T follicular helper cell (primary cell): ENCODE measurements at places on chromosomes 16 and 17.
A peak's percentile ranks its signal among the peaks of the same experiment; 100 is the strongest.

DNA sequence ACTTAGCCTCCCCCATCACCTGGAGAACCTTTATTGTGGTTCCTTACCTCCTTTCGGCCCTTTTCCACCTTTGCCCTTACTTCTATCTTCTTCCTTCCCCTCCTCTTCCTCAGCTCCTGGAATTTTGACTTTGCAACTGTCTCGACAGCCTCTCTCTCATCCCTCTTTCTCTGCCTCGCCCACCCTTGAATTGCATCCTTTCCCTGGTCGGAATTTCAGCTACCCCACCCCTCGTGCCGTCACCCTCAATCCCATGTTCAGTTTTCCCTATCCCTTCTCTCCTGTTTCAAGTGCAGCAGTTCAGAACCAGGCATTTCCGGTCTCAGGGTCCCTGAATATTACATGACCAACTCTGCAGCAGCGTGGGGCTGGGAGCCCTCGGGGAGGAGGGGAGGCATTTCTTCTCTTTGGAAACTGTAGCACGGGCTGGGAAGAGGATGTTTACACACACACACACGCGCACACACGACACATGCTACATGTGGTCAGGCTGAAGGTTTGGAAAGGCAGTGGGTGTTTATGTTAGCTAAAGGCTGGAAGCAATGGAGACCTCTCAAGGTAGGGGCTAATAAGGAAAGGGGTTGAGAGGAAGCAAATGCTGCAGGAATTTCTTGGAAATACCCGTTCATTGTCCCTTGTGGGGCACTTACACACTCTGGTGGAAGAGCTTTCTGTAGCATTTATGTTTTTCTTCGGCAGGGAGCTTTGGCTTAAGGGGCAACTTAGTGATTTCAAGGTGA lies 971 bp downstream of the MINK1 start:
- no peak for DNase-seq

DNA sequence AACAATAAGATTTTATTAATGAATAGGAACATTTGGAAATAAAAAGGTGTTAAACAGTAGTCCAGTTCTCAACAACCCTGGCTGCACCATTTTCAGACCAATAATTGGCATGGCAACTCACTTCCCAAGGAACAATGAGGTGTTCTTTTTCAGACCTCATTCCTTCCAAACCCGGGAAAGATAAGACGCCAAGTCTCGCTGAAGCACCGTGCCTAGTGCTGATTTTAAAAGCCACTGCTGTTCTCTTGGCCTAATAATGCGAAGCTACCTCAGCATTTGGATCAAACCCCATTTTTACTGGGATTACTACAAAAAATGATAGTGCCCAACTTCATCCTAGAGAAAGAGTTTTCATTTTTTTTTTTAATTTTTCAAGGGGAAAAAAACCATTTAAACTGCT lies 75.2 kb upstream of the NOL11 start:
- DNase-seq, result no peak

- no peak for DNase-seq
These were observed 3.0 kb downstream of the DCXR start for GRCh38 chr17:82034371-82035011.

DNA sequence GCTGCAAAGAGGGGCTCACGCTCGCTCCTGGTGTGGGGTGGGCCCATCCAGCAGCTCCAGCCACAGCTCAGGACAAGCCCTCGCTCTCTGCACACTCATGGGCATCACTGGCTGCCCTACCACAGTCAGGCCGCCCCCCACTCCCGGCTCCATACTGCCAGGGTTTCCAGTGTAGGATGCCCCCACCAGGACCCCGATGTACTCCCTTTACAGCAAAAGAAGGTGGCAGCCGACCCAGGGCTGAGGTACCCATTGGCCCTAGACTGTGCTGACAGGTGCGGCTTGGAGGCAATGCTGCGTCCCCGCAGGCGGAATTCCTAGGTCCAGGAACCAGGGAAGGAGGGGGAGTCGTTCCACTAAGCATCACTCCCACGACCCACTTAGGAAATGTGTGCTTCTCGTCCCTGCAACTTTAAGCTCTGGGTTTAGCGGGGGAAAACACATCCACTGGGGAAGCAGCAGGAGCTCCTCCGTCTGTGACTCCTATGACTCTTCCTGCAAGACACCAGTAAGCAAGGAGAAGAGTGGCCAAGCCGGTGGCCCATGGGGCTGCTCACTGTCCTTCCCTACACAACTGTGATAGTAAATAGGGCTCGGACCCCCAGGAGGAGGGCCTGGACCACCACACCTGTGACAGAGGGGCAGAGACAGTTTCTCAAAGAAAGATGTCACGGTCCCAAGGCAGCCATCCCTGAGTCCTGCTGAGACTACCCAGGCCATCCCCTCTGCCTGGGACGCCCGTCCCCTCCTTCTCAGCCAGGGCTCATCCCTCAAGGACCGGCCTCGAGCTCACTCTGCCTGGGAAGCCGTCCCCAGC lies 13.1 kb downstream of the CORO7 start:
- DNase-seq, result no peak

- no peak for DNase-seq
These were observed 29.5 kb downstream of the NSMCE1 start for GRCh38 chr16:27239026-27239425.

- DNase-seq, result no peak
These were observed 97.2 kb downstream of the ZNF18 start for GRCh38 chr17:11900041-11900476.

GRCh38 chr16:24834459-24835335 lies 11.1 kb upstream of the SLC5A11 start:
- no peak for DNase-seq

DNA sequence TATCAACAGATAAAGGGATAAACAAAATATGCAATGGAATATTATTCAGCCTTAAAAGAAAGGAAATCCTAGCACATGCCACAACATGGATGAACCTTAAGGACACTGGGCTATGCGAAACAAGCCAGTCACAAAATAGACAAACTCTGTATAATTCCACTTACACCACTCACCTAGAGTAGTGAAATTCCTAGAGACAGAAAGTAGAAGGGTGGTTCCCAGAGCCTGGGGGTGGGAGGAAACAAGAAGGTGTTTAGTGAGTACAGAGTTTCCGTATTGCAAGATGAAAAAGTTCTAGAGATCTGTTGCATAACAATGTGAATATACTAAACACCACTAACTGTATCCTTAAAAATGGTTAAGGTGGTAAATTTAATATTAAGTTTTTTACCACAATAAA lies 10.0 kb downstream of the SPOP start:
- DNase-seq, result no peak

DNA sequence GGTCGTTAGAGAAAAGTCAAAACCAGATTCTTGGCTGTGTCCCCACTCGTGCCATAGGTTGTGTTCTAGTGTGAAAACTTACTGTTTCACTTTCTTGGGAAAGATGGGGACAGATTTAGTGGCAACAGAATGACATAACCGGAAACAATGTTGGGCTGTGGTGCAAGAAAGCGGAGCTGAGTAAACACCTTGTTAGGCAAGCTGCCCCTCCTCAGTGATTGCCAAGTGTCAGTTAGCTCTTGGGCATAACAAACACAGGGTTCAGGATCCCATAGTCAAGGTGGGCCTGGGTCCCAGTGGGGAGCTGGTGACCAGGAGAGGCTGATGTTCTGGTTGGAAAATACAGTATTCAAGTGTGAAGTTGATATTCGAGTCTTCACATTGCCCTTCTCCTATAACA lies 15.4 kb downstream of the UBN1 start:
- no peak for DNase-seq

DNA sequence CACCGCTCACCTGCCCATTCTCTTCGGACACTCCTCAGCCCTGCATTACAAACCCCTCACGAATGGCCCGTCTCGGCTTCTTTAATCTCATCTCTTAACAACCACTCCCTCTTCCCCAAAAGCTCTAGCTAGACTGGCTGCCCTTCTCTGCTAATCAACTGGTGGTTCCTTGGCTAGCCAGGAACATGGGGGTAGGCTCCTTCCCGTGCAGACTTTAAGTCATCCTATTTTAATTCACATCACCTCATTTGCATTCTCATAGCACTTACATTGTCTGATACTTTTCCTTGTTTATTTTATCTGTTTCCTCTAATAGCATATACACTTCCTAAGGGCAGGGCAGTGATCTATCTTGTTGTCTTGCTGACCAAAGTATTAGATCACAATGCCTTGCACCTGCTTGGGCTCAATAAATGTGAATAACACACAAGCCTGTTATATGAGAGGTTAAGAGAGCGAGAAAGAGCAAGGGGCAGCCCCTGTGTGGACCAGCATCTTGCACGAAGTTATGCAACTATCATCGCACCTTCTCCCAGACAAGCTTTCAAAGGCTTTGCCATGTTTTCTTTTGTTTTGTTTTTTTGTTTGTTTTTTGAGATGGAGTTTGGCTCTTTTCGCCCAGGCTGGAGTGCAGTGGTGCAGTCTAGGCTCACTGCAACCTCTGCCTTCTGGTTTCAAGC lies 9.8 kb downstream of the TP53 start:
- no peak for DNase-seq

- DNase-seq, result no peak
These were observed 509 bp upstream of the ATP2C2 start for GRCh38 chr16:84367750-84368307.

- DNase-seq, result no peak
These were observed 454.9 kb downstream of the SOX9 start for GRCh38 chr17:72575542-72576233.

GRCh38 chr17:31321481-31321880 lies at the start of gene EVI2A:
Gene EVI2A, minus strand, starts transcription at chr17:31321622. Its CDS starts 2,609 bp downstream, at chr17:31319013.
- DNase-seq, result peak; percentile 73

GRCh38 chr17:1583556-1583955 lies 21.0 kb upstream of the PITPNA start:
- no peak for DNase-seq

- no peak for DNase-seq
These were observed 5.8 kb downstream of the EPN2 start for GRCh38 chr17:19242926-19243325.

- no peak for DNase-seq
These were observed 5.4 kb upstream of the G6PC1 start for GRCh38 chr17:42895185-42895555.

GRCh38 chr16:15052747-15053476 lies 3.0 kb downstream of the NTAN1 start:
- DNase-seq, result no peak

DNA sequence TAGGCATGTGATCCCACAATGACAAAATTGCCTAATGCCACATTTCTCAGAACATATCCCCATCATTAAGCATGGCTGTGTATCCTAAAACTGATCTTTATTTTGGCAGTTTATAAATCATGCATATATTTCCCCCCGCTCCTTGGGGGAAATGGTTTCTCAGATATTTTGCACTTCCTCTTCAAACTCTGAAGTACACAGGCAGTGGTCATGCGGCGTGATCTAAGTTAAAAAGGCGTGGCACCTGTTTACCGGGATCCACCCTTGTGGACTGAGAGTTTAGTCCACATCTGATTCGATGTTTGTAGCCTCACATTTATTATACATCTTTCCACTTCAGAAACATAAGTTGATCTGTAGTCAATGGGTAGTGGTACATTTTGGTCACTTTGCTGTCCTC lies 51.4 kb downstream of the USP10 start:
- no peak for DNase-seq

- DNase-seq, result peak; percentile 29
These were observed 53.4 kb downstream of the ARSG start for GRCh38 chr17:68344701-68345136.

DNA sequence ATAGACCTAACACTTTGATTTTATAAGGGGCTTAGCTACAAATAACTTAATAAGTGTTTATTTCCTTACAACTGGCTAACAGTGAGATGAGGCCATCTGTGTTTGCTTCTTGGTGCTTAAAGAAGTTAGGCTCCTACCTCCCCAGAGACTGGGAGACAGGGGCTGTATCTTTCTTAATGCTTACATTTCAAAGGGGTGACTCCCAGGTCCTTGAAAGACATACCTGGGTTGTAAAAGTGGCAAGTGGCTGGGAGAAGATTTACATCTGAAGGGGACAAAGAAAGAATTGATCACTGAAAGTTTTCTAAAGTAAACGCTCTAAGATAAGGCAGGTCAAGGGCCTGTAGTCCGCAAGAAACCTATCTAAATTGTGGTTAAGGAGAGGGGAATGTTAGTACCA lies 196.8 kb downstream of the CNTNAP4 start:
- DNase-seq, result no peak

GRCh38 chr16:88132836-88133506 lies 181.7 kb downstream of the BANP start:
- no peak for DNase-seq

- DNase-seq, result peak; percentile 89
These were observed 21.7 kb downstream of the ACSF3 start for GRCh38 chr16:89115216-89115861.

GRCh38 chr17:82323514-82324234 lies 6.3 kb upstream of the CD7 start:
- DNase-seq, result no peak

- no peak for DNase-seq
These were observed 104.7 kb upstream of the TMEM132E start for GRCh38 chr17:34474706-34475105.

- DNase-seq, result no peak
These were observed 7.4 kb downstream of the CBFB start for GRCh38 chr16:67036323-67036741.

DNA sequence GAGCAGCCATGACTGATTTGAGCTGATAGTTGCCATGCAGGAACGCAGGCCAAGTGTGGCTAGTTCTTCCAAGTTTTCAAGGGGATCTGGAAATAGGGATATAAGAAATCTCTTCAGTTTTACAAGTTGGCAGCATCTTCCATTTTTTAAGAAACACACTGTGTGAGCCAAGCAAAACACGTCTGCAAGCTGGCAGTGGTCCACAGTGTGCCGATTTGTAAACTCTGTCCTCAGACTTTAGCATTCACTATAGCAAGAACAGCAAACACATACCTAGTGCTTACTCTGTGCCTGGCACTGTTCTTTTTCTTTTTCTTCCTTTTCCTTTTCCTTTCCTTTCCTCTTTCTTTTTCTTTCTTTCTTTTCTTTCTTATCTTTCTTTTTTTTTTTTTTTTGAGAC lies 2.9 kb downstream of the ORAI3 start:
- DNase-seq, result no peak

DNA sequence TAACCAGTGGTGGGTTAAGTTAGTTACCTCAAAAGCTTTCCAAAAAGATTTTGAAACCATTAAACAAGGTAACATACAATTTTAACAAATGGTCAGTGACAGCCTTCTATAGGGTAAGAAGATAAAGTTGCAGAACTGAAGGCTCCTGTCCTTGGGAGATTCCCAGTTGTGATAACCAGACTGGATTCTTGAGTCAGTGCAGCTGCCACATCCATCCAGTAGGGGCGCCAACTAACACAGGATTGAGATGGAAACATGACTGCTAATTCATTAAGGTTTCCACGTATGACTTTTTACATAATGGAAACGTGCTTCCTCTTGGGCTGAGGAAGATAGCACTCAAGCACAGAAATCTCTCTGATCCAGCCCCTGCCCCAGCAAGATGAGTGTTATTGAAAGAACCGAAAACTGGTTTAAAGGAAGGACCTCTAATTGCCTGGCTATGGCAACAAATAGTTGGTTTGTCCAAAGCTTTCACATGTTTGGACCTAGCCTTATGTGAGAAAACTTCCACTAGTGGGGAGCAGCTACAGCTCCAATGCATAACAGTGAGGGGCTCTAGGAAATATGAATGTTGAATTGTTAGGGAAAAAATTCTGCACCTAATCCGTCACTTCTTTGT lies 269.8 kb upstream of the MYOCD start:
- no peak for DNase-seq

GRCh38 chr17:596763-597644 lies 117.6 kb downstream of the VPS53 start:
- DNase-seq, result no peak

GRCh38 chr16:71214746-71215381 lies 15.7 kb downstream of the HYDIN start:
- no peak for DNase-seq

GRCh38 chr17:59107306-59107670 lies 608 bp upstream of the TRIM37 start:
- DNase-seq, result no peak

GRCh38 chr17:50101346-50102163 lies 6.4 kb downstream of the PDK2 start:
- DNase-seq, result no peak

- no peak for DNase-seq
These were observed 24.7 kb upstream of the TOB1 start for GRCh38 chr17:50890675-50891516.
